DMS79 (cell line): ENCODE measurements at places on chromosomes 5 and 9.

DNA sequence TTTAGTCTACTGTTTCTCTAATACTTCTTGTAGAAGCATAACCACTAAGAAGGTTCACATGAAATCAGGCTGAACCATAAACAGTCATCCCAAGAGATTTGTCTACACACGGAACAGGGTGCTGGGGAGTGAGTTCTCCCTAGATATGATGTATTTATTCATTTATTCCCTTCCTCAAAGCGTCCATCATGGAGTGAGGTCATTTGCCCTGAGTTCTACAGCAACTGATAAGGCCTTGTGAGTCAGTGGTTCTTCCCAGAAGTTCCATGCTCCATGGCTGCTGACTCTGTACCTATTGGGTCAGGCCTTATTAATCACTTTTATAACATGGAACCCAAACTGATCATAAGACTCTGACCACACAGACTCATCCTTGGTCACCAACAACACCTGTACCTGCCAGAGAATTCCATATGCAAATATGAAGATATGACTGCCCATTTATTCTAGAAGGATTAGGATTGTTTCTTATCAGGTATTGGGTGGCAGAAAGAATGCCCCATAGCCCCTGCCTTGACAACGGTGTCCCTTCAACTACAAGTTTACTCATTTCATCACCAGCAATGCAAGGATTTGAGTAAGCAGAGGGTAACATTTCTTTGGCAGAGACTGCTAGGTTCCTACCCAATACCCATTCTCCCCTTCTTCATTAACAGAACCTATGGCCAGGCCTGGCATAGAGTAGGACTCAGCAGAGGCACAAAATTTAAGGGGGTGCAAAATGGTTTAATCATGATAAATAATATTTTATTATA, 118.1 kb downstream of the LHFPL2 start:
- no peak for DNase-seq

DNA sequence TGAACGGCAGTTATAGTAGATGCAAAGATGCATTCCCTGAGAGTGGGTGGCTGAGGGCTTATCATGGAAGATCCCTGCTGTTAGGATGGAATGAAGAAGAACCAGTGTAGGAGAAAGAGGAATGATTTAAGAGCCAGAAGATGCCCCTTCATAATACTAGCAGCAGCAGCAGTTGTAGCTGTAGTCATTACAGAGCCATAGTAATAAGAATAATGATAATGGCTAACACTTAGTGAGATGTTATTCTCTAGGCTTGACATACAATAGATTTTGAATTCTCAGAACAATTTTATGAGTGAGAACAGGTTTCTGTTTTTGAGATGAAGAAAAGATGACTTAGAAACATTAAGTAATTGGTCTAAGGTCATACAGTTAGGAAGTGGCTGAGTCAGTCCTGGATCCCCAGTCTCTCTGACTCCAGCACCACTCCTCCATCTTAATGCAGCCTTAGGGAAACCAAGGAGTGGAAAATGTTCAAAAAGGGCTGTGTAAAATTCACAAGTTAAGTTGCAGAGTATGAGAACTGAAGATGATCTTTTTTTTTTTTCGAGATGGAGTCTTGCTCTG, 459.4 kb upstream of the SGCD start:
- no peak for DNase-seq

DNA sequence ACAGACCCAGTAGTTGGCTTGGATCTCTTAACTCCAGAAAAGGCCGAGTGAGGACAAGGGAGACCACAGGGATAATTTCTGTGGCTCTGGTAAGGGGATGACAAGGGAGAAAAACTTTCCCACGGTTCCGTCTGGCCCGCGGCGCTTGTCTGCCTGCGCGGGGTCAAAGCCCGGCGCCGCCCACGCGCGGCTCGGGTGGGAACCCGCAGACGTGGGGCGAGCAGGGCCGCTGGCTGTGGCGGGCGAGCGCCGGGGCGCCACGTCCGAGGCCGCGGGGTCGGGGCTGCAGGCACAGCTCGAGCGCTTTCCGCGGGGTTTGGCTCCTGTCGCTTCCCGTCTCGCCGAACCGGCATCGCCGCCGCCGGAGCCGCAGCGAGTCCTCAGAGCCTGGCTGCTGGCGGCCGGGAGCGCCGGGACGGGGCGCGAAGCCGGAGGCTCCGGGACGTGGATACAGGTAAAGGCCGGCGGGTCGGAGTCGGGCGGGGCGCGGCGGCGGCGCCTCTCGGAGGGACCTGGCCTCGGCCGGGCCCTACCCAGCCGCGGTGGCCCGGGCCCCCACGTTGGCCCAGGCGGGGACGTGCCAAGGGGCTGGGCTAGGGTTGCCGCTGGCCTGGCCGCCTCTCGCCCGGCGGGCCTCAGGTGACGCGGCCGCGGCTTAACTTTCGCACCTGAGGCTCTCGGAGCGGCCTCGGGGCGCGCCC, at the start of gene RNF180:
Gene RNF180, plus strand, starts transcription at position 344 of the 701 bp plus-strand sequence. CDS start 34,965 bp downstream, outside the sequence.
- no peak for DNase-seq

DNA sequence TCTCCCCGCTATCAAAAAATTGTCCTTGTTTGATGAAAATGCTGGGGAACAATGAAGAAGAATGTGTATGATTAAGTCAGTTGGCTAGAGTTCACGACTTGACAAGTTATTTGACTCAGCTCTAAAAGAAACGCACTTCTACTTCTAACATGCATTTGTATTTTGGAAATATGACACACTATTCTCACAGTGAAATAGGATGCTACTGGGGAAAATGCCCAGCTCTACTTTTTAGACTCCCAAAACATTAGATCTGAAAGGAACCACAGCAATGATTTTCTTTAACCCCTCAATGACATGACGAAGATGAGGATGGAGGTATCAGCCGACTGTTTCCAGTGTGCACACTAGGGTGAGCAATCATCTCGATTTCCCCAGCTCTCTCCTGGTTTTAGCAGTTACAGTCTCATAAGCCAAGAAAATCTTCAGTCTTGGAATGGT, 83.6 kb upstream of the PCSK1 start:
- no peak for DNase-seq

GRCh38 chr5:54528633-54529209, 11.2 kb downstream of the SNX18 start:
- no peak for DNase-seq

DNA sequence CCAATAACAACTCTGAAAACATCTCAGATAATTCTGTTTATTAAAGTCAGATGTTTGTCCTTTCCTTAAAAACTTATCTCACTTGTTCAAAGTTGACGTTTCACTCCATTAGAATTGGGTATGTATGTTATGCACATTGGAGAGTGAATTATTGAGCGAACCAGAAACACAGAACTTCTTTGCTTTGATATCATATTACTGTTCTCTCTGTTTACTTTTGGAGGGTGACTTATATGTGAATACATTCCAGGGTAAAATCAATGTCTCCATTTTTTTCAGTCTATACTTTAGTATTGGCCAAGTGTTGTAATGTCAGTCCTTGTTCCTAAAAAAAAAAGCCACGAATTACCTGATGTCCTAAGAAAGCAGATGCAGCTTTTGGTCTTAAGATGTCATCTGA, 307.4 kb downstream of the CSNK1G3 start:
- DNase-seq = no peak

DNA sequence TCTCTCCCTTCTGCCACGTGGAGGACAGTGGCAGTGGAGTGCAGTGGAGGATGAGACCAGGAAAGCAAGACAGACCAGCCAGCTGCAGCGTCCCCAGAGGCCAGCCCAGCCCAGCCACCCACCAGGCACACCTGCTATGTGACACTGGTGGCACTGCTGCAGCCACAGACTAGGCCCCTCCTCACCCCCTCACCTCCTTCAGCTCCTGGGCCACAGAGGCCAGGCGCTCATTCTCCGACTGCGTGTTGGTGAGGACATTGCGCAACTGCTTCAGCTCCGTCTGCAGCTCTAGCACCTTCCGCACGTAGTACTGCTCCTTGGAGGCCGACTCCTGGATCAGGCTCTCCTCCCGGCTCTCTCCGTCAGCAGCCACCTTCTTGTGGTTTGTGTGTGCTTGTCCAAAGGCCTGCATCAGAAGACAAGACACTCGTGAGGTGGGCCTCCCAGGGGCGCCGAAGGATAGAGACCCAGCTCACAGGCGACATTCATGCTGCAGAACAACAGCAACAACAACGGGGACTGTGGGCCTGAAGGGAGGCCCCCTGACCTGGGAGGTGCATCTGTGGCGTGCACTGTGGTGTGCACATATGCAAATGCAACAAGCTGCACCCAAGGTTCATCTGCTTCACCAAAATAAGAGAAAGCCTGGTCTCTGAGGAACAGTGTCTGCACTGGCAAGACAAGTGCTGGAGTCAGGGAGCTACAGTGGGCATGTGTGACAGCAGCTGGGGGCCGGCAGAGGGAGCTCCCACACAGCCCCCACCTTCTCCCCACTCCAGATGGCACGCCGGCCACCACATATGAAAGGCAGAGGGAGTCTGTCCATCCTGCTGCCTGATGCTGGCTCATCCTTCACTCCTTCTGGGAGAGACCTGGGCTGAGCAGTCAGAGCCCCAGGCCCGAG, 35.5 kb downstream of the BICD2 start:
- no peak for DNase-seq

DNA sequence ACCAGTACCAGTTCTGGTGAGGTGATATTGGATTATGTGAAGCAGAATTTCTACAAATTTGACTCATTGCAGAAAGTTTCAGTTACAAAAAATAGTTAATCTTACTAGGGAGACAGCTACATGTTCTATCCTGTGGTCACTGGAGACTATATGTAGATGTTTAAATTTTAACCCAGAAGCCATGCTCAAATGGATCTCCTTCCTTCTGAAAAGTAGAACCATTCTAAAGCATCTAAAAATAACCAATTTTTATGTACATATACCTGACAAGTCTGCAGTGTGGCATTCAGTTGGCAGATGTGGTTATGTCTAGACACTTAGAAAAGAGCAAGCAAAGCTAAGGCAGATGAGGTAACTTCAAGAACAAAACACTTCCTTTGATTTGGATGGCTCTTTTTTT, 65.5 kb upstream of the POU4F3 start:
- DNase-seq = no peak

DNA sequence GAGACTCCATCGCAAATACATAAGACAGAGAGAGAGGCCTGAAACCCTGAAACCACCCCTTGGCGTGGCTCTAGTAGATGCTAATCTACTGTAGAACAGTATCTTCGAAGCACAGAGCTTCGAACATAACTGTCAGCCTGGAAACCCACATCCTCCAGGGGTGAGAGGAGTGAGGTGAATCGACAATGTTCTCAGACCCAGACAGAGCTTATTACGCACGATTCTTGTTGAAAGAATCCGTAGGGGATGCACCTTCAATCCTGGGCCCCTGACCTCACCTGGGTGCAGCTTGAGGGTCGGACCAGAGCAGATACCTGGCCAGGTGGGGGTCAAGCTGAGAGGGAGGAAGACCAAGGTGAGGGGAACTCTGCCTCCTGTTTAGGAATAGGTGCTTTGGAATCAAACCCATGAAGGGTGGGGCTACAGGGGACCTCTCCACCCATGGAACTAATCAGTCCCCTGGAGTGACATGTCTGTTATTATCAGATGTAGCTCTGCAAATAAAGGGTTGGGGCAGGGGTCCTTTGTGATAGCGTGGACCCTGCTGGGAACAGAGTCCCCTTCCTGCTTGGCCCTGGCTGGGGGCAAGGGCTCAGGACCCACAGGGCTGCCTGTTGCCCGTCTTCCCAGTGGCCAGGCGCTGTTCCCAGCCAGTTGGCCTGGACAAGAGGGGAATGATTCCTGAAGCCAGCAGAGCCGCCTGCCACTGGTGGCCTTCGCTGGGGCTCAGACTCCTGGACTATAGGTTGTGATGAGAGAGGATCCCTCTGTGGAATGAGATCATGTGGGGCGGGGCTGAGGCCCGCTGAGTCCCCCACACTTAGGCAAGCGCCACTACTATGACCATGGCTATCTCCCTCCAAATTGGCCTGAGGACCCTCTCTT, 41.2 kb downstream of the DBH start:
- no peak for DNase-seq

DNA sequence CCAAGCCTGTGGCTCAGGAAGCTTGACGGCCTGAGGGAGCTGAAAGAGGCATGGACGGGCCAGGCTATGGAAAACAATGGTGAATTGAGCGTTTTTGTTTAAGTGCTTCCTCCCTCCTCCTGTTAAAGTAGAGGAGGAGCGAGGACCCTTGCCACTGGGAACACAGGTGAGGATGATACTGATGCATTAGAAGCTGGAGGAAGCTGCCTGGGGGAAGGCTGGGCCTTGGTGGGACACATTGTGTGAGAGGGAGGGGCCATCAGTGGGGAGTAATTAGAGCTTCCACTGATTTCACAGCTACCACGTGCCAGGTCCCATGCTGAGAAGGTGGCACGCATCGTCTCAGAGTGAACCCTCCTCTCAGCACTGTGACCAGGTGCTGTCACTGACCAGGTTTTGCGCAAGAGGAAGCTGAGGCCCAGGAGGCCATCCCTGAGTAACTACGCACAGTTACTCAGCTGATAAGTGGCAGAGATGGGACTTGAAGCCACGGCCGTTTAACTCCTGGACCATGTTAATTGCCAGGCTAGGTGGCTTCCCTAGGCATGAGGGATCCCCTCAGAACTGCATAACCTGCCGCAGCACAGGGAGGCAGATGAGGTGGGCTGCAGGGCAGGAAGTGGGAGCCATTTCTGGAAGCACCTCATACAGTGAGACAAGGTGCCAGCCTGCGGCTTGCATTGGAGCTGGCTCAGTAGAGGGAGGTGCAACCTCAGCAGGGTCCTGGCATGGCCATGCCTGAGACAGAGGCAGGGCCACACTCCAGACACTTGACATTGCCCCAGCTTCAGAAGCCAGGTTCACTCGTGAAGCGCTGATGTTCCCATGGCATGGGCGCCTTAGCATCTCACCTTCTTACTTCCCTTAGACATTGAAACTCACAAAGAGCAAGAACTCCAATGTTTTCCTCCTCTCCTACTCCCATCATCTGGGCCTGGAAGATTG, 195.3 kb upstream of the MVB12B start:
- DNase-seq = no peak

DNA sequence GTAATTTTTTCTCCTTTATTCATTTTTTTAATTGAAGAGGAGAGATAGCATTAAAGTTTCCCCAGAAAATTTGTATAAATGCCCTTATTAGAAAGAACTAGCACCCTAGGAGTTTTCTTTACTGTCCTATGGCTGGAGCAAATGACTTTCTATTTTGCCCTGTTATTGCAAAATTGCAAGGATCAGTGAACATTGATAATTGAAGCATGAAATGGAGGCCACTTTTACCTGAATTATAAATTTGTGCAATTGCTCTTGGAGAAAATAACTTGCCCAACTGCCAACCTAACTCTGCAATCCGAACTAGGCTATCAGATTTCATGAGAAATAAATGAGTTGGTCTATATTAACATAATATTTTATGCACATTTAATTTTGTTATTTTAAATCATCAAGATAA, 111.9 kb downstream of the MTRR start:
- DNase-seq = peak; percentile 49

GRCh38 chr5:80964919-80965318, 4.8 kb downstream of the RASGRF2 start:
- no peak for DNase-seq

GRCh38 chr5:100409660-100410151, 125.5 kb upstream of the FAM174A start:
- DNase-seq = no peak
